ENCODE measurements at places on chromosomes 2 and 18.

GRCh38 chr18:4125224-4125623 lies 329.9 kb downstream of the DLGAP1 start:
- no peak for DNase-seq

- DNase-seq = no peak
These were observed 89.2 kb upstream of the CTDP1 start for GRCh38 chr18:79590191-79591031.

DNA sequence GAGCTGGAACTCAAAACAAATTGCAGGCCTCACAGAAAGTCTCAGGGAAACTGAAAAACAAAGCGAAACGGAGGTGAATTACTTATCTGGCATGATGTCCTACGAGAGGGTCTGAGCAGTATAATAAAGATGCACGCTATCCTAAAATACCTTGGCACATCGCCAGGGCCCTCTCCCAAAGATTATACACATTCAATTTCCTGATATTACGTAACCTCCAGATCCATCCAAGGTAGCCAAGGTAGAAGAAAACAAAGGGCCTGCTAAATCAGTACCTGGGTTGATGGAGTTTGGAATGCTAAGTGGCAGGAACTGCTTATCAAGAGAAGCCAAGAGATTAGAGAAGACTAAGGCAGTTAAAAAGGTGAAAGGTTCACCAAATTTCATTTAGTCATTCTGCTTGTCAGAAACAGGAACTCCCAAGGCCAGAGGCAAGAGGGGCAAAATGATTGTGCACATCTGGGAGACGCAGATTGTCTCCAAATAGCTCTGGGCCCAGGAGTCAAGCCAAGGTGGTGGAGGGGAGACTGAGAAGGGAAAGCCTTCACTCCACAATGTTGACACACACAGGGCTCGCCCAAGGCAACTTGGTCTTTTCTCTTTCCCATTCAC lies 236.8 kb upstream of the ATP5MC3 start:
- DNase-seq = no peak

GRCh38 chr2:242027676-242028450 lies 158.3 kb downstream of the RTP5 start:
- no peak for DNase-seq

- DNase-seq = no peak
These were observed 118.7 kb downstream of the ZFP36L2 start for GRCh38 chr2:43107679-43108078.

DNA sequence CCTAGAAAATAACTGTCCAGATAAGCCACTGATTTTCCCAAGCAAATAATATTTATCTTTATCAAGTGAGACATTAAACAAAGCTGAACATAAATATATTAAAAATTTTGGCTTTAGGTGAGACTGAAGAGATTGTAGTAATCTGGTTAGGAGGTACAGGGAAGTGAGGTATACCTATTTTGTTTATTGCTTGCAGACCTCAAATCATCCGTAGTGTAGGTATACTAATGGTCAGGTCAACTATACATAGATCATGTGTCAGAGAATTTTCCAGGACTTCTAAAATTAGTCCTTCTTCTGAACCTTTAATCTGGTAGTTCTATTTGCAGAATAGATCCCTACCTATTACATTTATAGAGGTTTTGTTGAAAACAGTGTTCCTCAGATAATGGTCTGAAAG lies 41.5 kb downstream of the SP140 start:
- DNase-seq = no peak

- DNase-seq = no peak
These were observed 98.0 kb downstream of the CAMKMT start for GRCh38 chr2:44459739-44460138.

- no peak for DNase-seq
These were observed 96.8 kb upstream of the ARL4C start for GRCh38 chr2:234593636-234594035.

DNA sequence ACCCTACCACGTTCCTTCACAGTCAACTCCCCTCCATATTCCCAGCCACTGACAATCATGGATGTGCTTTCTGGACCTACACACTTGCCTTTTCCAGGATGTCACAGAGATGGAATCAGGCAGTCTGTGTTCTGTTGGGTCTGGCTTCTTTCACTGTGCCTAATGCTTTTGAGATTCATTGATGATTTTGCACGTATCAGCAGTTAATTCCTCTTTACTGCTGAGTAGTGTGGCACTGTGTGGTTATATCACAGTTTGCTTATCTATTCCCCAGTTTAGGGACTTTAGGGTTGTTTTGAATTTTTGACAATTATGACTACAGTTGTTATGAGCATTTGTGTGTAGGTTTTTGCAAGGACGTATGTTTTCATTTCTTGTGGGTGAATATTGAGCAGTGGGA lies 191.7 kb downstream of the ACKR3 start:
- DNase-seq = no peak

- DNase-seq = no peak
These were observed 335.4 kb upstream of the VWC2L start for GRCh38 chr2:214075456-214075855.

- DNase-seq = no peak
These were observed 270.3 kb downstream of the NEDD4L start for GRCh38 chr18:58314284-58314683.

GRCh38 chr18:8525692-8526091 lies 83.5 kb upstream of the RAB12 start:
- no peak for DNase-seq

- DNase-seq = no peak
These were observed 706 bp downstream of the AGPS start for GRCh38 chr2:177393203-177393755.

GRCh38 chr2:227629435-227629834 lies 12.1 kb downstream of the SCYGR4 start:
- DNase-seq = no peak

- no peak for DNase-seq
These were observed 36.5 kb downstream of the BCL2L11 start for GRCh38 chr2:111157071-111157661.

DNA sequence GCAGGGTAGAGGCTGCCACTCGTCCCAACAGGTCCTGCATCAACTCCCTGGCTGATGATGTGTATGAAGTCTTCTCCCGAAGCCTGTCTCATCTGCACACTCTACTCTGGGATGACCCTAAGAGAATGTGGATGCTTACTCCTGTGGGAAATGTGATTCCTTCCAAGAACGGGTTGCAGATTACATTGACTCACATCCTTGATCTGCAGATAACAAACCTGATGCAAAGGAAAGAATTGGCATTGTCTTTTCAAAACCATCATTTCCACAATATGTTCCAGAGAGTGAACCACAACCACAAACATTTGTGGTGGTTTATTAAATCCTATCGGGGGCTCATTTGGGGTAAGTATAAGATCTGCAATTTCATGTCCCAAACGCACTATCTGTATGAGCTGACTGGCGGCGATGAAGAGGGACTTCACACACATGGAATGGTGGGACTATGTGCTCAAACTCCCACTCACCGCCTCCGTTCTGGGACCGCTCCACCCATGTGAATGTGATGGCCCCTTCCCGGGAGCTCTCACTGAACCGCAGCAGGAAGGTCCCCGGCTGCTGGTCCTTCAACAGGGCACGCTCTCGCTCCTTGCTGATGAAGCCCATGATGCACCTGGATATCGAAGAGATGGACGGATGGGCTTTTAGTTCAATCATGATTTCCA lies 35.5 kb downstream of the STAT1 start:
- no peak for DNase-seq

DNA sequence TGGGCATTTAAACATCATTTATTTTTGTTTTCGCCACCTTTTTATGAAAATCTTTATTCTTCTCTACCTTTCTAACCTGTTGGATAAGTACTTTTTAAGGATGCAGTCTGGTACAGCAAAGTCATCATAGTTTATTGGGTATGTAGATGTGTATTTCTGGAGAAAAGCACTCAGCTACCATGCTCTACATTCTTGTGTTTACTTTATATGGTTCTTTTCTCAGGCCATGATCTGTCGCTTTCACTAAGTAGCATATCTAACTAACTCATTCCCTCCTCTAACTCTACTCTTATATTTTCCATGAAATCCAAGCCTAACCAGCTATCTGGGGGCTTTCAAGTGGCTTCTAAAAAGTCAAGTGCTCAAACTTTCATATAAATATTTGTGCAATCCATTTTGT lies 25.3 kb upstream of the SETBP1 start:
- no peak for DNase-seq

- DNase-seq = no peak
These were observed 36.0 kb downstream of the ACTR3 start for GRCh38 chr2:113925884-113926283.

DNA sequence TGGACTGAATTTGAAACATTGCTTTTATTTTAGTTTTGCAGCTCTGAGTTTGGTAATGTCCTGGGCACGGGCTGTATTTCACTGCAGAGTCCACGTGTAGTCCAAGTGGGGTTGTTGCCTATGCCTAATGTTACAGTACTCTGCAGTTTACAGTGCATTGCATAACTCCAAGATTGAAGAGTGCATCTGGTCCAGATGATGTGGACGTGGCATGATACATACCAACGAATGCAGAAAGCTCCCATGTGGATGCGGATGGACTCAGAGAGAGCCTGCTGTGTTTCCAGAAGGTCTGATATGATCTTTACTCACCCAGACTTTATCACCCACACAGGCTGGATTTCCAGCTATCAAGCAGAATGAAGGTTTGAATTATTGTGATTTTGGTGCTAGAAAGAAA lies 44.4 kb upstream of the CCDC68 start:
- no peak for DNase-seq

DNA sequence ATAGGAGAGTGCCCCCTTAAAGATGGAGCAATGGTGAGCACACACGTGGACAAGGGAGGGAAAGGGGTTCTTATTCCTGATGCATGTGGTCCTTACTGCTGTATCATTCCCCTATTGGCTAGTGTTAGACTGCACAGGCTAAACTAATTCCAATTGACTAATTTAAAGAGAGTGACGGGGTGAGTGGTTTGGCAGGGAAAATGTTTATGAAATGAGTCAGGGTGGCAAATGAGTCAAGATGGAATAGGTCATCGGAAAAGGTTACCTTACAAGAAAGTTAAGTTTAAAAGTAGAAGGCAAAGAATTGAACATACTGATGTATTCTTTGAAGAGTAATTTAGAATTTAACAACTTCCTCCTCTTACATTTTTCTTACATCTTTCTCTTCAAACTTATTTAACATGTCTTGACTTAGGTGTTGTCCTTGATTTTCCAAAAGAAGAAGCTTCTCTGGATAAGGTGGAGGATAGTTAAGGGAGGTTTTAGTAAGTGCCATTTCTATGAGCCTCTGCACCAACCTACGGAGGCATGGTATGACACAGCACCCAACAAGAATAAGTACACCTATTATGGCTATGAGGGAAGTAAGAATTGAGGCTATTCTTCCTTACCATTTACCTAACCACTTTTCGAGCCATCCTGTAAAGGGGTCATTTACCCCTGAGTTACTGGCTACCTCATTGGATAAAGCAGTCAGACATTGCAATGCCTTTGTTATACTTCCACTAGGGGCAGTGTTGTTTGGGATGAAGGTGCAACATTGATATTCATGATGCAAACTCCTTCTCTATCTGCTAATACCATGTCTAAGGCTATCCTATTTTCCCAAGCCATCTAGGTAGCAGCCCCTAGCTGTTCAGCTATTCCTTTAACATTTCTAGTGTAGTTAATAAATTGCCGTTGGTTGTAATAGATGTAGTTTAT lies 1345.8 kb upstream of the LRRTM1 start:
- no peak for DNase-seq

- DNase-seq = no peak
These were observed 17.0 kb downstream of the BABAM2 start for GRCh38 chr2:27907547-27907946.

- DNase-seq = no peak
These were observed 318.4 kb downstream of the GULP1 start for GRCh38 chr2:188610050-188610444.

DNA sequence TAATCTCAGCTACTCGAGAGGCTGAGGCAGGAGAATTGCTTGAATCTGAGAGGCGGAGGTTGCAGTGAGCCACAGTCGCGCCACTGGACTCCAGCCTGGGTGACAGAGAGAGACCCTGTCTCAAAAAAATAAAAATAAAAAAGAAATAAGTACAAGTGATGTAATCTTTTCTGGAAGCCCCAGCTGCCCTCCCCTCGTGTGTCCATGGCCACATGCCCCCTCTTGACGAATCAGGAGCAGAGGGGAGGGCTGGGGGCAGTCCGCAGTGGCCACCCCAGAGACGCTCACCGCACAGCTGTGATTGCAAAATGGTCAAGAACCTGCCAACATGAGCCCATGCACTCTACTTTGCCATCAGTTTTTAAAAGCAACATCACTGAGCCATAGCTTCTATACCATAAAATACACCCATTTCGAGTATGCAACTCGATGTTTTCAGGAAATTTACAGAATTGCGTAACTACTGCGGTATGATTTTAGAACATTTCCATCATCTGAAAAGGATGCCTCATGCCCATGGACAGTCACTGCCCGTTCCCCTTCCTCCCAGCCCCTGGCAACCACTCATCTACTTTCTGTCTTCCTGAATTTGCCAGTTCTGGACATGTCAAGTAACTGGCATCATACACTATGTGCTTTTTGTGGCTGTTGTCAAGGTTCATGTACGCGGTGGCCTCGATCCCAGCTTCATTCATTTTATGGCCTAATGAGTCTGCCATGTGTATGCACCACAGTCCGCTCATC lies 88.1 kb downstream of the NDUFA10 start:
- no peak for DNase-seq

DNA sequence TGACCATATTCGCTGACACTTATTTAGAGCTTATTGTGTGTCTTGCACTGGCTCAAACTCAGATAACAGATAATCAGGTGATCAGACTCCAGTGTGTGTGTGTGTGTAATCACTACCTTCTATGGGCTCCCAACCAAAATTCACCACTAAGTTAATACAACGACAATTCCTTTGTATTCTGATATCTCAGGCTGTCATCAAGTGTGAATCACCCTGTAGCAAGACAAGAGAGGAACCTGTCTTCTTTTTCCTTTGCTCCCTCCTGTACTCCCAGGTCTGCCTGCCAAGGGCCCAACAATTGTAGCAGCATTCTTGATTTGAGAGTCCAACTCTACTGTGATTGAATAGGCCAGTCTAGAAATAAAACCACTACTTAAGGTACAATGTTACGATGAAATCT lies 25.8 kb downstream of the ITGB6 start:
- DNase-seq = no peak

DNA sequence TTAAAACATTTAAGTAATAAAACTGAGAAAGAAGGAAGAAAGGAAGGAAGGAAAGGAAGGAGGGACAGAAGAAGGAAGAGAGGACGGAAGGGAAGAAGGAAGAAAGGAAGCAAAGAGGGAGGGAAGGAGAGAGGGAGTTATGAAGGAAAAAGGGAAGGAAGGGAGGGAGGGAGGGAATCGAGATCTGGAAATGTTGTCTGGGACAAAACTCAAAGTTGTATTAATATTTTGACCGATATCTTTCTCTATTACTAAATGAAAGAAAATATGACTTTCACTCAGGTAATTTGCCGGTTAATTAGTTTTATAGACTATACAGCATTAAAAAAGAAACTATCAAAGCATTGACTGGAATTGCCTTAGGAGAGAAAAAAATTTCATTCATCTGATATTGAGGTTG lies 44.4 kb downstream of the G6PC2 start:
- DNase-seq = no peak
